ENCODE measurements at places on chromosomes 3 and 15. TPM values are rescaled to one million over a fixed set of nuclear protein-coding genes. Genes with fewer than 3 reads are reported as not detected.

The CSPG5 gene
- total RNA-seq, result 1.7 TPM

The OR5K2 gene
- not detected for total RNA-seq

DNA sequence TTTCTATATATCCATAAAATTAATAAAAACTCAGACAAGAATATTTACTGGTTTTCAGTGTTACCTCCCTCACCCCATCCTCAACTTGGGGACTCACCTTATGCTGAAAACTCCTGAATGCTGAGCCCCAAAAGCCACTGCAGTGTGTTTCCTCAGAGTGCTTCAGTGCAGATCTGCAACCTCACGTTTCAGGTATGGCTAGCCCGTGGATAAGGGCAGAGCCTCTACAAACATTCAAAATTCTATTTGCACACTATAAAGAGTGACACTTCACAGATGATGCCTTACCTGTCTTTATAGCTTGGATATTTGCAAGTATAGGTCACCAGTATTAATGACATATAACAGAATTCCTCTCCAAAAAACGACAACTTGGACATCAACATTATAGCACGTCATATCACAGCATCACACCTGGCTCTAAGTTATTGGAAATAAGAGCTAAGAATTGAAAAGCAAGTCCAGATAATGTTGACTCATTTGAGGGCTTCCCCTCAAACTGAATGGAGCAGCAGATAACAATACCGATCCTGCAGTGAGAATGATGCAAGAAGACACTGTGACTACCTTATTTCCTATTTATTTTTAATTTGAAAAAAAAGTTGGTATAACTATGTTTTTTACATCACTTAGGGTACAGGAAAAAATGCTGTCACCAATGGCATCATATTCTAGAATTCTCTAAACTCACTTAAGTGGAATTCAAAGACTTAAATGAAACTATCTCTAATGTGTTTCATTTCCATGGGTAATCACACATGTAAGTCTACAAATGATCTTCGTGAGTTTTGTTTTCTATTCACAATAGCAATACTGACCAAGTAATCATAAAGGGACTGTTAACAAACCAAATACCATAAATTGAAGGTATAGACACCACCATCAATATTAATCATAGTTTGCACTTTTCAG lies 40.7 kb upstream of the RSL24D1 start:
- DNase-seq, result no peak

DNA sequence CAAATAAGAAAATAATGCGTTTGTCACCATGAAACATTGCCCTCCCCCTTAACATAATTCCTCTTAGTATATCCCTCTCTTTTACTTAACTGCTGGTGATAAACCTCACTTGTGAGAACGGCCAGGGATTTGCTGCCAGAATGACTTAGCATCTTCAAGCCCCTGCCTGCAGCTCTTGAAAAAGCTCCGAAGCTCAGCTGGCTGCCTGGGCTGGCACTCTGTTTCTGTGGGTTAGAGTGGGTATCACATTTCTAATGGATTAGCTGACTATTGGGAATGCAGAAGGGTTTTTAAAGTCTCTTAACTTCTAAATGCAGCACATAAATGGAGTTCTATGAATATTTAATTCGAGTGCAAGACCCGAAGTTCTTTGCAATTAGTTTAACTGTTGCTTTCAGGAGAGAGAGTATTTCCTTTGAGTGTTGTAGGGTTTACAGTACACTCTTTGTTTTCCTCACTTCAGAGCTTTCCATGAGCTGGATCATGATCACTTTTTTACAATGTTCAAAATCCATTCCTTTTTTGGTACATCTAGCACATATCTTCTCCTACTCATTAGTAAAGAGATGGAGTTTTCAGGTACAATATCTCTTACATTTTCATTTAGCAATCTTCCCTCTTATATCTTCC lies 124.7 kb upstream of the RBMS3 start:
- DNase-seq, result no peak

GRCh38 chr3:13477943-13478342 lies 2.2 kb upstream of the HDAC11 start:
- DNase-seq, result no peak
